ENCODE measurements at places on chromosomes 3 and 15.

DNA sequence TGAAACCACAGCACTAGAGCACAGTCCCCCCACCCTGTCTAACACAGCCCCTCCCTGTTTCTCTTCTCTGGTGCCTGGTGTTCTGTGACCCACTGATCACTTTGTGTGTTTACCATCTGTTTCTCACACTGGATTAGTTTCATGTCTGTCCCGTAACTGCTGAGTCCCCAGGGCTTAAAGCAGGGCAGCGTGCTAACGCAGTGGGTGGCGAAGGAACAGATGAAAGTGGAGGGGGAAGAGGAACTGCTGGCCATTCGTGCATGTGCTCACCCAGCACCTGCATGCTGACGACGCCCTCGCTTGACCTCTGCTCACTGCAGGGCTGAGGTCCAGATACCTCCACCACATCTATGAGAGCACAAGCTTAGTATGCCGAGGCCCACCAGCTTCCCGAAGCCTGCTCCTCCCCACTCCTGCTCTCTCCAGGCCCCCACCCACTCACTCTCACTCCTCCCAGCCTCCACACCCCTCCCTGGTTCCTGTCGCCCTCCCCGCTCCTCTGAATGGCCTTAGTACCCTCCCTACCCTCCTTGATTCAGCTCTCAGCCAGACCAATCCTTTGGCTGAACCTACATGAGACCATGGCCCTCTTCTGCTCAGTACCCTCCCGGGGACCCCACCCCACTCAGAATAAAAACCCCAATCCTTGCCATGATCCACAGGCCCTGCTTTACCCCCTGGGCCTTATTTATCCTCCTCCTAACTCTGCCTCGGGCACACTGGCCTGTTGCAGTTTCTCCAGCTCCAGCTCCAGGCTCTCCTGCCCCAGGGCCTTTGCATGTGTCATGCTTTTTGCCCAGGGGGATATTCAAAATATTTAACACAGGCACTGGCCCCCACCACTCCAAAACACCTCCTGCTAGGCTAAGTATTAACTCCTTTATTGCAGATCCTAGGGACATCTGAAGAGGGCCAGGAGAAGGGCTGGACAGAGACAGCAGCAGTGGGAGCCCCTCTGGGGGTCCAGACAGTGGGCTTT is 15.1 kb upstream of the IQSEC1 start:
- no peak for DNase-seq

DNA sequence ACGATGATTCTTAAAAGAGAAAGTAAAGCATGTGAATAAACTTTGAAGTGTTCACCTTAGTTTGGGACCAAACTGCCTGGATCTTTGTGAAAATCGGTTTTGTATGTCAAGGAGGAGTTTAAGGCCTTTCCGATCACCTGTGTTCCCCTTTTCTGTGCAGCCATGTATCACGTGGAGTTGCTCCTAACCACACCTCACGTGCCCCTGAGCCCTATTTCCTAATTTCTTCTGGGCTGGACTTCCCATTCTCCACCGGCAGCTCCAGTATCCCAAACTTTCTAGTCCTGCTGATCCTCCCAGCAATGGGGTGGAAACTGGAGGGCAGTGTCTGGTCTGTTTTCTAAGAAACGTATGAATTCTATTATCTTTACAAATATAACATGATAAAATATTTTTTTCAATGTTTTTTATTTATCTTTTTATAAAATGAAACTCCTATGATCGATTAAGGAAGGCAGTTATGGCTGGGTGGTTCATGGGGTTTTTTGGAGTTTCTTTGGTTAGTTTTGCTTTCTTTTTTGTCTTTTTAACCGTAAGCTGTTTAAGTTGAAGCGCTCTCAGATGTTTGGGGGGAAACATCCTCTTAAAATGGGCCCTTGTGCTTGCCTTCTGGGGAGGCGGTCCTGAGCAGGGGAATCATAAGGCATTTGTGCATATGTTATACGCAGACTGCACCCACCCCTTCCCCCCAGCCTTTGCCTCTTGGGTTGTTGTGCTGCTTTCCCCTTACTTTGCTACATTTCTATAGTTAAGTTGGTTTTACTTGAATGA is 43.6 kb upstream of the WWTR1 start:
- DNase-seq, result no peak

GRCh38 chr3:56137415-56137814 is 330.9 kb downstream of the ERC2 start:
- no peak for DNase-seq

- DNase-seq, result no peak
These were observed 86.0 kb downstream of the ECT2 start for GRCh38 chr3:172836390-172836997.

GRCh38 chr3:172270557-172271166 is 177.6 kb downstream of the GHSR start:
- no peak for DNase-seq

DNA sequence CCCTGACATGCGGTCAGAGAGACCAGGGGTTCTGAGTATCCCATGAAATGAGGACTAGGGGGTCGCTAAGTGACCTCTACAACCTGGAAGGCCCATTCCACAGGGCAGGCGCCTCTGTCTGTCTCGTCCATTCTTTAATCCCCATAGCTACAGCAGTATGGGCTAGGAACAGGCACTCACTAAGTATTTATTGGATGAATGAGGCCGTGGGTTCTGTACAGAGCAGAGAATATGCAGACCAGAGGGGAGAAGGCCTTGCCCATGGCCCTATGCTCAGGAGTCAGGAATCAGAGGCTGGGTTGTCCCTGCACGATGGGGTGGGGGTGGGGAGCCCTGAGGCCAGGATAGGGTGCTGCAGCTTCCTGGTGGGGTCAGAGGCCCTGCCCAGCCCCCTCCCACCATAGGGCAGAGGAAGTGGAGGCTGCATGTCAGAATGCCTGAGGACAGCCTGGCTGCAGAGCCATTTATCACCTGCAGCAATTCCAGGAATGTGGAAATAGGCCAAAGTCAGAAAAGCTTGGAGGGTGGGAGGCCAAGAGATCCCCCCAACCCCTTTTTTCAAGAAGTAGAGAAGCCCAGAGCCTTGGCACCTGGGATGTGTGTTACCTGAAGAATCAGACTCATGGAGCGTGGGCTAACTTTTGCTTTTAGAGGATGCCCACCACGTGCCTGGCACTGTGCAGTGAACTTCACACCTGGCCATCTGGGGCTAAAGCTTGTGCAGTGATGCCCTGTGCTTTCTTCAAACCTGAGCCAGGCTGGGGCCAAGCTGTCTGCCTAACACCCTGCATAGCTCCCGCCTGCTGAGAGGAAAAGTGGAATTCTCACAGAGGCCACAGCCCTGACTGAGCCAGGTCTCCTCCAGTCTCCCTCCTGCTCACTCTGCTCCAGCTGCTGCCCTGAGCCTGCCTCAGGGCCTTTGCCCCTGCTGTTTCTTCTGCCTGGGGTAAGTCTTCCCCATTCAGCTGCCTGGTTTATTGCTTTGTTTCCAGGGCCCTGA is 109.4 kb downstream of the WNT7A start:
- peak; percentile 77 for DNase-seq

GRCh38 chr3:151067158-151067557 is 18.3 kb upstream of the MED12L start:
- no peak for DNase-seq

GRCh38 chr3:60759439-60759838 is 491.8 kb downstream of the FHIT start:
- DNase-seq, result no peak

GRCh38 chr15:46207341-46207740 is 572.5 kb downstream of the SQOR start:
- DNase-seq, result no peak
